ENCODE measurements at places on chromosomes 3 and 15.

DNA sequence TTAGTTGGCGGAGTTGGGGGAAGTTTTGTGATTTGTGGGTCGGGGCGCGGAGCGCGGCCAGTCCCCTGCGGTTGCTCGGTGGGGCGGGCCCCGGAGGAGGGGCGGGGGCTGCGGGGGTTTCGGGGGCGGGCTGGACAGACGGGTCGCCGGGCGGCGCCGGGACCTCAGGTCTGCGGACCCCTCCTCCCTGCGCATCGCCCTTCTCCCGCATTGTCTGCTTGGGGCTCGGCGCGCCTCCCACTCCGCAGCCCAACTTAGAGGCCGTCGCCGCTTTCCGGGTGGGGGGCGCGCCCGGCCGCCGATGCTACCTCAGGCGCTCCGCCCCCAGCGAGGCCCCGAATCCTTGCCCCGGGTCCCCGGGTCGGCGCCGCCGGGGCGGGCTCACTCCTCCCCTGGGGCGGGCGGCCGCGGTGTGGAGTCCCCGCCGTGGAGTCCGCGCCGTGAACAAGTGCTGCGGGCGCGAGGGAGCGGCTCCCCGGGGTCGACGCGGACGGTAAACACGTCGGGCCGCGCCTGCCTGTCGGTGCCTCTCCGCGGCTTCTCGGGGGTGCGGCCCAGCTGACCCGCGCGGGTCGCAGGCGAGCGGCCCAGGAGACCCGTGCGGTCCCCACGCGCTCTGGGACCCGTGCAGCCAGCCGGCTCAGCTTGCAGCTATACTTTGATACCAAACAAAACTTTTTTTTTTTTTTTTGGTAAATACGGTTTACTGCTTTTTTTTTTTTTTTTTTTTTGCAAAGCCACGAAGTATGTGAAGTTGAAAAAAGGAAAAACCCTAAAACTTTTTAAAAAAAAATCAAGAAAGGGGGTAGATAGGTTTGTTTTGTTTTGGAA is 624 bp downstream of the AKAP13 start:
- DNase-seq: peak; percentile 88

GRCh38 chr3:59425371-59425770 is 375.5 kb upstream of the CFAP20DC start:
- no peak for DNase-seq

GRCh38 chr3:106065831-106066230 is 197.0 kb upstream of the CBLB start:
- no peak for DNase-seq

DNA sequence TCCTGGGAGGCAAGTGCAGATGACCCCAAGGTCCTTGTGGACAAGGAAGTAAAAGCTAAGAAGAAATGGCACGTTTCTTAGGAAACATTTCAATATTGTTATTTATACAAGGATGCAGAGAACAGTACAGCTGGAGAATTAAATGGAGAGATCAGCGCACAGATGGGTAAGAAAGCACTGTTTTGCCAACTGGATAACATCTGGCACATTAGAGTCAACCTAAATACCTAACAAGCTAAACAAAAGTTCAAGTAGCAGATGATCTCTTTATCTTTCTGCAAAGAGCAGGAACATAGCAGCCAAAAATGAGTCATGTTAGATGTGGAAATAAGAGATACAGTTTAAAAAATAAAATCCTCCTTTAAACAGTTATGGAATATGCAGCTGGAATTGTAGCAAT is 15.7 kb upstream of the DPPA4 start:
- DNase-seq: no peak

DNA sequence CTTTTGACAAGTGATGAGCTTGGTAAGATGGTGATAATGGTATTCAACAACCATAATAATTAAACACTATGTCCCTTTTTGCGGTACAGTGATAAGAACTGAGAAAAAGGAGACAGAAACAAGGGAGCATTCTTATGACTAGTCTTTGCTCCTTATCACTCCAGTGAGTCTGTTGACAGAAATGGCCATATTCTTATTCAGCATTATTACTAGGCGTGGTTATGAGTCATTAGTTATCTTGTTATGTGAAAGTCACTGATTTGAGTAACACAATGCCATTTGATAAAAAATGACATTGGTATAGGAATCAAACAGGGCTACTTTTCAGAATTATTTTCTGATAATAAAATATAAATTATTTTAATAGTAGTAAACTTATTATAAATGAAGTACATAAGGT is 193.5 kb downstream of the C3orf38 start:
- no peak for DNase-seq

DNA sequence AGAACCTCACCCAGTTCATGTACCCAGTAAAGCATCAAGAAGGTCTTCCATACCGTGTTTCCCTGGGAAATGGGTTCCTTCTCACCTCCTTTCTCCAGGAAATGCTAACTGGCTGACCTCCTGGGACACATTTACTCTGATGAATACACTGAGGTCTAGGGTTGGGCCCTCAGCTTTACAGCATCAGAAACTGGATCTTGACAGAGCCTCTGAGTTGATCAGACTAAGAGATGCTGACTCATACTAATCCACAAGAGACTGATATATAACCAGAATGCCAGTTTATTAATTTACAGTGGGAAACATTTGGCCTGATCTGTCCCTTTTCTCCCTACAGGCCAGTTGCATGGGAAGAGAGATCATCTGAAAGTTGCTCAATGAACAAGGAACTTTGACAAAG is 55.8 kb downstream of the GTF2E1 start:
- no peak for DNase-seq

DNA sequence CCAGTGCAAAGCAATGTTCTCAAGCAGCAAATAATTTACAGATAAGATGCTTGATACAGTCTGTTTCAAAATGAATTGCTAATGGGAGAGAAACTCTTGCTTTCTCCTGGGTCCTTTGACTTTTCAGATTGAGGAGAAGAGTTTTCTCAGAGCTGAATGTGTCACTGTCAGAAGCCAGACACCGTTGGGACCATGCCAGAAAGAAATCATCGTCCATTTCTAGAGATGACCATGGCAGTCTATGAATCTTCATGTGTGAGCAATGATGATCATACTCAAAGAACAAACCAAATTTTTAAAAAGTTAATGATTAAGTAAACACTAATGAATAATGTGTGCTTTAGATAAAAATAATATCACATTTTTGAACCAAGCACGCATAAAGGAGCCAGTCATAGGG is 77.6 kb downstream of the ZNF385D start:
- no peak for DNase-seq

DNA sequence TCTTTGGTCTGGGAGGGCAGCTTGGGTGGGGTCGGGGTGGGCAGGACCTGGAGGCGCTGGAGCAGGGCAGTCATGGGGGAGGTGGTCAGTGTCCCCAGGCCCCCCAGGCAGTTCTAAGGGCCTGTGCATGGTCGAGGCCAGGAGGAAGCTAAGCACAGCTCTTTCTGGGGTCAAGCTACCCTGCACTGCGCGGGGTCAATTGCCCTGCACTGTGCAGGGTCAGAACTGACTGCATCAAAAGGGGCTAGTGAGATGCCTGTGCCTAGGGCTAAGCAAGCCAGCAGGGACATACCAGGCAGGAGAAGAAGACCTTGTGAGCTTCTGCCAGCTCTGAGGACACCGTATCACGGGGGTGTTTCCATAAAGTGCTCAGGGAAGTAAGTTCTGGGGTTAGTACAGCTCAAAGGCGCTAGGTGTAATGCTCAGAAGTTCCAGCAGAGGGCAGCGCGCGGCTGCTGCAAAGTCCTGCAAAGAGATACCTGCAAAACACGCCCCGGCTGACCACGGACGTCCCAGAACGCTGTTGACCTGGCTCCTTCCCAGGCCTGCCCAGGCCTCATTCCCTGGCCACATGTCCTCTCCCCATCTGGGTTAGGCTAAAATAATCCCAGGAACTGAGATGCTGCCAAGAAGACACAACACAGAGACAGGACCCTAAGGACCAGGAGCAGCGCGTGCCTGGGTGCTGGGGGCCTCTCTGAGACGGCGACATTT is 18.8 kb upstream of the IQSEC1 start:
- peak; percentile 92 for DNase-seq

DNA sequence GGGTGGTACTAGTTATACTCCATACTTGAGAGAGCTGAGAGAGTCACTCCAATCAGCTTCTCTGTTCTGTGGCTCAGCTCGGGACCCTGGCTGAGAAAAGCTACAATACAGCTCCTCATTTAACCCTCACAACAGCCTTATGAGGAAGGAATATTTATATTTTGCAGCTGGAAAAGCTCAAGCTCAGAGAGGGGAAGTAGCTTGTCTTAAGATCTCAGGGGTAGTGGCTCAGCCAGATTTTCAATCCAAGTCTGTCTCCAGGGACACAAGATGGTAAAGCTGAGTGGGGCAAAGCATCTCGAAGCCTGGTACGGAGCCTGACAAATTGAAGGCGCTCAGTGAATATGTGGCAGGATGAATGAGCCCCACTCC is 14.8 kb downstream of the SCAMP2 start:
- no peak for DNase-seq

- DNase-seq: no peak
These were observed 476.3 kb downstream of the AGBL1 start for GRCh38 chr15:86555939-86556338.

GRCh38 chr3:43817825-43818224 is 127.1 kb downstream of the ABHD5 start:
- no peak for DNase-seq

GRCh38 chr3:46407970-46408369 is 911 bp downstream of the CCRL2 start:
- no peak for DNase-seq

GRCh38 chr3:115699706-115700105 is 76.4 kb downstream of the GAP43 start:
- no peak for DNase-seq

GRCh38 chr15:83057696-83058376 is 9.2 kb downstream of the BTBD1 start:
- DNase-seq: no peak

DNA sequence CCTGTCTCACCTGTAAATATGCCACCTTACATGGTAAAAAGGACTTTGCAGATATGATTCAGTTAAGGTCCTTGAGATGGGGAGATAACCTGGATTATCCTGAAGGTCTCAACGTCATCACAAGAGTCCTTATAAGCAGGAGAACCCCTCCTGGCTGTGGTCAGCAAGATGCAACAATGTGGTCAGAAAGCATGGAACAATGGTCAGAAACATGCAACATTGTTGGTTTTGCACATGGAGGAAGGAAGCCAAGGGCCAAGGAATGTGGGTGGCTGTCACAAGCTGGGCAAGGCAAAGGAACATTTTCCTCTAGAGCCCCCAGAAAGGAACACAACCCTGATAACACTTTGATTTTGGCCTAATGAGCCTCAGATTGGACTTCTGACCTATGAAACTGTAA is 9.4 kb upstream of the SUMF1 start:
- no peak for DNase-seq

GRCh38 chr15:74369756-74370155 is 2.3 kb upstream of the CYP11A1 start:
- no peak for DNase-seq

DNA sequence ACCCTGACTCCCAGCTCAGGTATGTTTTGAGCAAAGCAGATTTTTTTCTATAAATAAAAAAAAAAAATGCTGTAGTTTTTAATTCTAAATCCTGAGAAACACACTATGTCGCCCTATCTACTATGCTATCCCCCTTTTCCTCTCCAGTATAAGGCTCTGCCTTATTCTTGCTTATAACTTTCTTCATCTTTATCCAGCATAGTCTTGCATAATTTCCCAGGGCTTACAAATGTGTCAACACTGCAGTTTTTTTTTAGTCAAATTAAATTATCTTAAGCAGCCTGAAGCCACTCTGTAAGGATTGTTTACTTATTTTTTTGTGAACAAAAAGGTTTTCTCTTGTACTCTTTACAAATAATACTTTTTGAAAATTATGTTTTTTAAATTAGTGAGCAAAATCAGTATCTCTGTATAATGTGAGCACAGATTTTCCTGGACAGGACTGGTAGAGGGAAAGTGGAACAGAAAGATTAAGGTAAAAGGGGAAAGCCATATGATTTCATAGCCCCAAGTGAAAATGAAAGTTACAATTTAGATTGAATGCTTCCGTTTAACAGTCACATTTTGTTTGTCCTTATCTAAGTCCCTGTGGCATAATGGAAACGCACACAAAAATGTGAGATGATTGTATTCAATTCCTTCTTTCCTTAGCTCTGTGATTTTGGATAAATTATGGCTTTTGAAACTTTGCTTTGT is 5.6 kb upstream of the PYDC2 start:
- no peak for DNase-seq

DNA sequence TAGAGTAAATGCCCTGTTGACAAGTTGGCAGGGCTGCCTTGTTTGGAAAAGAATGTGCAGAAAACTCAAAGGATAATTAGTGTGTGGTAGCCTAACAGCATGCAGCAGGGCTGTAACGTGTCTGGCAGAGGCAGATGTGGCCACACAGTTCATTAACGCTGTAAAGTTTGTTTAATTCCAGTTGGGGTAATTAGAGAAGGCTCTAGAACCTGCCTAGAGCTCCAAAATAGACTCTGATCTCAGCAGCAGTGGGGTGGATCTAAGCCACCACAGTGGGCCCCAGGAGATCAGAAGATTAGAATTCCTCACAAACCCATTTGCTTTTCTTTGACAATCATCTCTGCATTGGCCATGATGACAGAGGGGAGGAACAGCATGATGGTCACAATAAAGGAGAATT is 65.1 kb upstream of the LEKR1 start:
- DNase-seq: no peak

- DNase-seq: no peak
These were observed 7.6 kb downstream of the XCR1 start for GRCh38 chr3:46019707-46020106.

DNA sequence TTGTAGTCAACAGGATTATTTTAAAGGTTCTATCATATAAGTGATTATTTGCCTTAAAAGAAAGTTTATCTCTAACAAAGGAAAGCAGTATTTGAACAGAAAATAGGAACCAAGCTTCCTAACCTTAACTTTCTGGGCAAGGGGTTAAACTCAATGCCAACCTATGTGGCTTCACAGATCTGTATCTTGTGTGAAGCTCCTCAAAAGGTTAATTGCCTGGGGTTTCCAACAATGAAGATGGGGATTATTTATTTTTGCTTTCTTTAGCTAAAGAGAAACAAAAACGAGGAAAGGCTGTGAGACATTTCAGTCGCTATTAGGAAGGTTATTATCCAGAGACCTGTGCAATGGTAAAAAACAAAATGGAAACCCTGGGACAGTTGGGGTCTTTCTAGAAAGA is 1.1 kb upstream of the WDR82 start:
- no peak for DNase-seq

DNA sequence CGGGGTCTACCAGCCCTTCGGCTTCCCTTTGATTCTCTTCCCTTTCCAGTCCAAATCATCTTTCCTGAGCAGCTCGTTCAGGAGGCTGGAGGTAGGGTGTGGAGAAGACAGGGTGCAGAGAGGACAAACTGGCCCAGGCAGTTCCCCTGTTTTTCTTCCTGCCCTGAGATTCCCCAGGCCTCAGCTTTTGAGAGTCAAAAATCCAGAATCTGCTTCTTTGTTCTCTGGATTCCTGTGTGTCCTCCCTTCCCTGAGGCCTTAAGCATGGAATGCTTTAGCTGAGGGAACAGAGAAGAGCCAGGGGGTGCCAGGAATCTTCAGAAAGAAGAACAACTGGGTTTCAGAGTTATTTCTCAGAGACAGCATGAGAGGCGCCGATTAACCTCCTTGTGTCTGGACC is 26.7 kb upstream of the LRTM1 start:
- no peak for DNase-seq

GRCh38 chr3:74845081-74845480 is 230.6 kb upstream of the CNTN3 start:
- DNase-seq: no peak

All from activated effector memory CD4-positive, alpha-beta T cell treated with anti-CD3 and anti-CD28 coated beads, Interleukin-2, amount 50 U/mL, for 16 hours (primary cell).